ENCODE measurements at places on chromosomes 12 and 14.

- DNase-seq, result no peak
Measured at GRCh38 chr14:78074561-78074960, 95.6 kb upstream of the NRXN3 start.

- no peak for DNase-seq
Measured at GRCh38 chr14:75406856-75407255, 21.0 kb upstream of the JDP2 start.

GRCh38 chr12:69932676-69933552 is 107.9 kb downstream of the MYRFL start:
- no peak for DNase-seq

DNA sequence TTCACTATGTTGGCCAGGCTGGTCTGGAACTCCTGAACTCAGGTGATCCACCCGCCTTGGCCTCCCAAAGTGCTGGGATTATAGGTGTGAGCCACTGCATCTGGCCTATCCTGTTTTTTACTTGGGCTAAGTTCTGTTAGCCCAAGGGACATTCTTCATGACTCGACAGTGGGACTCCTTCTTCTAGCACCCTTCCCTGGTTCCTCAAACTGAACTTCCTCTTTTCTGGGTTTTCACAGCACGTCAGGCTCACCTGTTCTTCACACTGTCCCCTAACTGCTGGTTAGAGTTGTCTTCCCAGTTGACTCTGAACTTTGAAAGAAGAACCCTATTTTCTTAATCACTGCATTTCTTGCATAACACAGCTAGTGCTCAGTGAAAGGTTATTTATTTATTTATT is 22.5 kb downstream of the CABP1 start:
- peak; percentile 58 for DNase-seq

DNA sequence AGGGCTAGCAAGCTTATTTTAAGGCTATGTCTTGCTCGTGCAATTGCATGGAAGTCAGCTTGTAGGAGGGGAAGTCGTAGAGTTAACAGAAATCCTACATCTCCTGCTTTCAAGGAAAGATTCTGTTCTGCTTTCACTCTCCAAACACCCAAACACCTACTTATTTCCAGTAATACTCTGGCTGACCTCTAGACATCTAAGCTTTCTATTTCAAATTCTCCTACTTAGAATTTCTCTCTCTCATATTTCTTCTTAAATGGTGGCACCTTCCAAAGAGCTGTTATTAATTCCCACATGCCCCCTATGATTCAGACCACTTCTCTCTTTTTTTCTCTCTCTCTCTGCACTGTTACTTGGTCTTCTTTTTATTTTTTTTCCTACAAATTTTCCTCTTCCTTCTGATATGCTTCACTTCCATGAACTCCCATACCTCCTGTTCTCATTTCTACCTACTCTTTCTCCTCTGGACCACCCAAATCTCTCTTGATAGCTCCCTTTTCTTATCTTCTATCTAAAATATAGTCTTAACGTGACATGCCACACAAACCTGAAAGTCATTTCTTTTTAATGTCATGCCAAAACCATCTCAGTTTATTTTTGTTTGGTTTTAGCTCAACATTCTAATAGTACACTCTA is 90.8 kb downstream of the RPS6KA5 start:
- DNase-seq, result peak; percentile 53
